HS-27A (cell line): ENCODE measurements at places on chromosomes 12 and 14.

DNA sequence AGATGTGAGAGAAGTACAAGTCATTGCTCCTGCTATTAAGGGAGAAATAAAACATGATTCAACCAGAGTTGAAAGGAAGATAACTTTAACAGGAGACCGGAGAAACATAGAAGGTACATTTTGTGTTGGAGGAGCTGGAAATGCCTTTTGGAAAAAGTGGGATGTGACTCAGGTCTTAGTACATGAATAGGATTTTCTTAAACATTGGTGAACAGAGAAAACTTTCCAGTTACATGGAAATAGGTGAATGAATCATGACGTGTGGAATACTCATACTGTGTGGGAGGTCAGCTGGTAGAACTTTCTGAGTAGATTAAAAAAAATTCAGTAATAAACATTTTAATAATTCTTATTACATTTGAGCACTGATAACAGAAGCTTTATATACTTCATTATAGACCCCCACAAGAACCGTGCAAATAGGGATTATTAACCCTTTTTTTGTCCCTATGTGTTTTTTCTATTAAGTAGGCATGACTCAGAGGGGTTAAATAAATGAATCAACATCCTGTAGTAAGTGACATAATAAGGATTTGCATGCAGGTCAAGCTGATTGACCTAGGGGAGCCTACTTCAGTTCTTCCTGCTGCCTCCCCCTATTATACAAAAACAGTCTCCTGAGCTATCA lies 710.5 kb downstream of the NOVA1 start:
- DNase-seq = no peak

- DNase-seq = no peak
These were observed 334.7 kb downstream of the DPF3 start for GRCh38 chr14:72559202-72559601.

GRCh38 chr14:96782436-96782835 lies 14.7 kb upstream of the VRK1 start:
- DNase-seq = no peak

GRCh38 chr14:94376108-94376975 lies 12.1 kb downstream of the SERPINA1 start:
- DNase-seq = no peak

DNA sequence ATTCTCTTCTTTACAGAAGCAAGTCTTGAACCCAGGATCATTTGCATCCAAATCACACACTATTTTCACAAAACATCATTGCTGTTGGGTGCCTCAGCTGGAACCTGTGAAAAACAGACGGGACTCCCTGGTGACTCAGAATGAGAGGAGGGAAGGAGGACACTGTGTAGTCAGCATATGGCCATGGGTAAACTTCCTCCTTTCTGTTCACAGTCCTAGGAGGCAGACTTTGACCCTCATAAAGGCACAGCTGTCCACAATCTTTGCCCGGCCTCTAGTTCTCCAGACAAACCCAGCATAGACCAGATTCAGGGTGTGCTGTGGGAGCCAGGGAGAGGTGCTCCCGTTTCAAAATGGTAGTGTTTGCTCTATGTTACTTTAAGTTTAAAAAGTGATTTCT lies 62.0 kb downstream of the DYRK2 start:
- DNase-seq = no peak

GRCh38 chr14:55336691-55337090 lies 65.5 kb downstream of the FBXO34 start:
- no peak for DNase-seq

DNA sequence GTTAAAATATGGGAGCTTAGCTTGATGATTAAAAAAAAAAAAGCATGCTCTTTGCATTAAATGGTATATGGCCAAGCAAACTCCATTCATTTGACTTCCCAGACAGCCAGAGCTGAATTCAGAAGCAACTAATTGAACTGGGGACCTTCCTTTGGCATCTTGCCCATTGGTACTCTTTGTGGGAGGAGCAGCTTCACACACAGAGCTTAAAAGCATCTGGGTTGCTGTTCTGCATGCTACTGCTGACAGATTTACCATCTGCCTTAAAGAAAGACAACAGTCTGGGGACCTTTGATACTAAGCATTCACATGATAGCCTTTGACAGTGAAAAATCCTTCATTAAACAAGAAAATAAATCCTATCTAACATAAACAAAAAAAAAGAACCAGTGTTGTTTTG lies 977.9 kb downstream of the TMTC2 start:
- no peak for DNase-seq

- no peak for DNase-seq
These were observed at the start of gene PAPLN for GRCh38 chr14:73237219-73237785. Gene PAPLN (plus strand): TSS chr14:73237506. CDS start chr14:73239779, 2,273 bp downstream.

- DNase-seq = no peak
These were observed at the start of gene FZD10 for GRCh38 chr12:130162267-130162666. Gene FZD10 (plus strand): TSS chr12:130162464. CDS start chr12:130162943, 479 bp downstream.

DNA sequence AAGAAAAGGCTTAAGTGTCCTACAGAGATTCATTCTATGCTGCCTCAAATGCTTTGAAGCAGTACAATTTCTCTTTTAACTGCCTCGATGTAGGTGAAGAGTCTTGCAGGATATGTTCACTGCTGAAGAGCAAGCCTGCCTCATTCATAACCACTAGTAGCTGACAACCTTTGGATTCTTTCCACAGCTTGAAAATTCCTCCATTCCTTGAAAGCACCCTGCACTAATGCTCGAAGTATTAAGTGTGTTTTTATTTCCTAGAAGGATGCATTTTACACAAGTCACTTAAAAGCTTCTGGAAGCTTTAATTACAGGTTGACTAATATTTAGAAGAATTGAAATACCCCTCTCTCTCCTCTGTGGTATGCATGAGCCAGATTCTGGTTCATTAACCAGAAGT lies 429.4 kb downstream of the DIO2 start:
- no peak for DNase-seq

- no peak for DNase-seq
These were observed 250.3 kb downstream of the SPTSSA start for GRCh38 chr14:34211732-34212131.

- no peak for DNase-seq
These were observed 8.1 kb upstream of the RABGGTA start for GRCh38 chr14:24279301-24280186.

DNA sequence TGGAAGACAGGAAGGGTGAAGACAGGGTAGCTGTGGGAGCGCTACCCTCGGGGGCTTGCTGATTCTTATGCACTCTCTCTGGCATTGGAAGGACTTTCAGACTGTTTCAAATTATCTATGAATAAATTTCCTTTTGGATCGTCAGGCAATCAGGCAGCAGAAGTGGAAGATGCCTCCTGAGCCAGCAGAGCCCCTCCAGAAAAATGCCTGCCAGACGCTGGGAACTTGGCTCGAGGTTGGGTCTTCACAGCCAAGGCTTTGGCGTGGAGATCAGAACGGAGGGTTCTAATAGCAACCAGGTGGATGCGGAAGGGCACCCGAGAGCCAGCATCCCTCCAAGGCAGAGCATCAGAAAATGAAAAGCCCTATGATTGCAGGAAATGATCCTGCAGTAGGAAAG lies 119.2 kb upstream of the RFLNA start:
- no peak for DNase-seq

GRCh38 chr14:69285661-69286255 lies 25.8 kb downstream of the GALNT16 start:
- DNase-seq = no peak

DNA sequence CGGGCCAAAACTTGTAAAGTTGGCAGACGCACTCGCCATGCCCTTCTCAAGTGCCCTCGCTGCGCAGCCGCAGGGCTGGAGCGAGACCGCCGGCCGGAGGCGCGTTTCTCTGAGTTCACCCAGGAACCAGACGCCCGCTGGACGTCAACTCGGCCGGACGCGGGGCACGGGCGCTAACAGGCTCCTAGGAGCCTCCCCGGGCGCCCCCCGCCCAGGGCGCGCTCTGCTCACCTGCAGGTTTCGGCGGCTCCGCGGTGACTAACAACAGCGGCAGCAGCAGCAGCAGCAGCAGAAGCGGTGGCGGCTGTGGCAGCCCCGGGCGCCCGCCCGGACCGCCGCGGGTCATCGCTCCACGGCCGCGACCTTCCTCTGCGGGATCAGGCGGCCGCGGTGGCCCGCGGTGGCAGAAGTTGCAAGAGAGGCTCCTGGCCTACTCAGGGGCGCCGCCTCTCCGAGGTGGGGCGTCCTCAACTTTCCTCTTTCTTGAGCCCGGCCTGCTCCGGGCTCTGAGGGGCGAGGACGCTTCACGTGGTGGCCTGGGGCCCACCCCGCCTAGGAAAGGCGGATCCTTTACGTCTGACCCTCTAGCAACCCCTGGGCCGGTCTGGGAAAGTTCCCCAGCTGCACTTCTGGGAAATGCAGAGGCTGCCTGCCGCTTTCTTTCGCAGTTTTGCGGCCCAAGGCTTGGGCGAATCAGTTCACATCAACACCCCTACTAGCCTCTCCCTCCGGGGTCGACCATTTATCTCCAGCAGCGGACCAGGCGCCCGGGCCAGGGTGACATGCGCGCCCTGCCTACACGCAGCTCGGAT lies at the start of gene PLBD1:
PLBD1 (minus strand) TSS at position 533 of the 812 bp plus-strand sequence; CDS start at position 346, 187 bp downstream.
- no peak for DNase-seq

- no peak for DNase-seq
These were observed 134.3 kb downstream of the PLXNC1 start for GRCh38 chr12:94282675-94283074.

- no peak for DNase-seq
These were observed 800.5 kb downstream of the NRXN3 start for GRCh38 chr14:78970677-78971076.

- DNase-seq = no peak
These were observed 4.6 kb downstream of the CLMN start for GRCh38 chr14:95315156-95315555.

DNA sequence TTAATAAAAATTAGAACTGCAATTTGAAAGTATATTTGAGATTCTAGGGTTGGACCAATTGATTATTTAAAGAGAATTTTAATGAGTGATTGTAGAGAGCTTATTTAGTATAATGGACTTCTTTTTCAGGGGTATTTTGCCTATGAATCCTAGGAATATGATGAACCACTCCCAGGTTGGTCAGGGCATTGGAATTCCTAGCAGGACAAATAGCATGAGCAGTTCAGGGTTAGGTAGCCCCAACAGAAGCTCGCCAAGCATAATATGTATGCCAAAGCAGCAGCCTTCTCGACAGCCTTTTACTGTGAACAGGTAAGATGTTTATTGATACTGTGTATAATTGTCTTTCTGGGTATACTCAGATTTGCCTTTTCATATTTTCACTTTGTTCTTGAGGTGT lies 35.9 kb upstream of the KCNMB4 start:
- no peak for DNase-seq

- no peak for DNase-seq
These were observed 341.4 kb downstream of the ADAMTS20 start for GRCh38 chr12:43210485-43211192.

GRCh38 chr12:26769611-26770010 lies 63.4 kb downstream of the ITPR2 start:
- DNase-seq = no peak

DNA sequence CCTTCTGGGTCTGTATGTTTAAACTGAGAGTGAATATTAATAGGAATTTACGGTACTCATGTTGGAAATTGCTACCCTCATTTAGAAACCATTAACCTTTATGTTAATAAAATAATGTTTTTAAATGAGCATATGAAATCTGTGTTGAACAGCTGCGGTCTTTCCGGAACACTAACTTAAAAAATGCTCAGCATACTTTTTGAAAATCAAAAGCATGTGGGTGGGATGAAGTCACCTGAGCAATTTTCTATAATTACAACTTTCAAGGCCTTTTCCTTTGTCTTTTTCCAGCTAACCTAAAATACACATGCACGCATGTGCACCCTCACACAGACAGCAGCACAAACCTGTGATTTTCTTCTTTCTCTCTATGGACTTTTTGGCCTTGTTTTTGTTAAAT lies 39.8 kb downstream of the BORCS5 start:
- no peak for DNase-seq

DNA sequence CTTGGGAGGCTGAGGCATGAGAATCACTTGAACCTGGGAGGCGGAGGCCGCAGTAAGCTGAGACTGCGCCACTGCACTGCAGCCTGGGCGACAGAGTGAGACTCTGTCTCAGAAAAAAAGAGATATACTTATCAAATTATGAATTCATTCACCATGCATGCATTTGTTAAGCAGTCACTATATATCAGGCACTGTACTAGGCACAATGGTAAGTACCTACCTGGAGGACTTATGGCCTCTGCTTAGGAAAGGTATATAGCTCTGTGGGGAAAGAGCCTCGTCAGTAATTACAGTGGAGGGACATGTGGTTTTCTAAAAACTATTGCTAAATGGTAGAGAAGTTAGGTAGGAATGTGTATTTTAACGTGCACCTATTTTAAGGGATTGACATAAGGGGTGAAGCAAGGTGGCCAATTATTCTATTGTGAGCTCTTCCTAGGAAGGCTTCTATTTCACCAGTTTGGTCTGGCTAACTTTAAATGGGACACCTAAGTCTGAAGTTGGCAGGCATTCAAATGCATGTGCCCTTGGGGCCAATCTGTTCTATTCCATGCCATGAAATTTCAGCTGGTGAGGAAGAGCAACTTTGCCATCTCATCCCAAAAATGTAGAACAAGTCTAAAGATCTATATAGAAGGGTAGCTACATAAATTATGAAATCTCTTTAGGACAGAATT lies 15.0 kb downstream of the TCP11L2 start:
- DNase-seq = no peak

DNA sequence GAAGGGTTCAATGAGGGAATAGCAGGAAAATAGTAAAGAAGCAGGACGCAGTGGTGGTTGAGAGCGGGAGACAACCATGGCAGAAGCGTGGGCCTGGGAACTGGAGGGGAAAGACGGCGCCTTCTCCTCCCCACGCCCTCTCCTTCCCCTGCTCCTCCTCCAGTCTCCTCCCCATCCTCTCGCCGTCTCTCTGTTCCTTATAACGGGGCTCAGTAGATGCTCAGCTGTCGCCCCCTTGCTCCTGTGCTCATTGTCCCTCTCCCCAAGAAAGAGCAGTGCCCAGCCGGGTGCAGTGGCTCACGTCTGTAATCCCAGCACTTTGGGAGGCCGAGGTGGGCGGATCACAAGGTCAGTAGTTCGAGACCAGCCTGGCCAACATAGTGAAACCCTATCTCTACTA lies 142.0 kb downstream of the BCL11B start:
- DNase-seq = no peak

DNA sequence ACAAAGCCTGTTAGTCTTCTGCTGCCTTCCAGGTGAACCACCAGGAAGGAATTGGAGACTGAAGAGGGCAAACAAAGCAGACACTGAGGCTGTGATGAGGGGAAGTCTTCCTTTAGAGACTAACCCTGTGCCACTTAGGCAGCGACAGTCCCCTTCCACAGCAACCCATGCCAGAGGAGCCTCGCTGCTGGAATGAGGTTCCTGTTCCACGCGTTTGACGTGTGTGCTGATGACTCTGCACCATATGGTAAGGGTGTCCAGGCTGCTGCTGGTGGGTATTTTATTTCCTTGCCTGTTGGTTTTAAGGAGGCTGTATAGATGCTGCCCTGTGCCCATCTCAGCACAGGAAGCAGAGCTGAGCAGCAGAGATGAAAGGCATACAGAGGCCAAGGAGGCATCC lies 361.9 kb upstream of the FKBP4 start:
- DNase-seq = no peak

GRCh38 chr14:75198291-75198933 lies 22.0 kb upstream of the TMED10 start:
- DNase-seq = no peak

- DNase-seq = no peak
These were observed 4.0 kb downstream of the AHNAK2 start for GRCh38 chr14:104974146-104974541.

- no peak for DNase-seq
These were observed 259.4 kb downstream of the PRKD1 start for GRCh38 chr14:29668201-29668600.

- DNase-seq = no peak
These were observed at the start of gene TESPA1 for GRCh38 chr12:54984658-54985376. Gene TESPA1 (minus strand): TSS chr12:54984762. CDS start chr12:54974562, 10,200 bp downstream.

GRCh38 chr12:53781228-53781801 lies 29.5 kb upstream of the CISTR start:
- no peak for DNase-seq

- DNase-seq = no peak
These were observed 39.7 kb downstream of the FOS start for GRCh38 chr14:75318353-75318752.
